ENCODE measurements at places on chromosomes 6 and 20.

- no peak for DNase-seq
Measured at GRCh38 chr20:31543966-31544598, 29.8 kb downstream of the HM13 start.

DNA sequence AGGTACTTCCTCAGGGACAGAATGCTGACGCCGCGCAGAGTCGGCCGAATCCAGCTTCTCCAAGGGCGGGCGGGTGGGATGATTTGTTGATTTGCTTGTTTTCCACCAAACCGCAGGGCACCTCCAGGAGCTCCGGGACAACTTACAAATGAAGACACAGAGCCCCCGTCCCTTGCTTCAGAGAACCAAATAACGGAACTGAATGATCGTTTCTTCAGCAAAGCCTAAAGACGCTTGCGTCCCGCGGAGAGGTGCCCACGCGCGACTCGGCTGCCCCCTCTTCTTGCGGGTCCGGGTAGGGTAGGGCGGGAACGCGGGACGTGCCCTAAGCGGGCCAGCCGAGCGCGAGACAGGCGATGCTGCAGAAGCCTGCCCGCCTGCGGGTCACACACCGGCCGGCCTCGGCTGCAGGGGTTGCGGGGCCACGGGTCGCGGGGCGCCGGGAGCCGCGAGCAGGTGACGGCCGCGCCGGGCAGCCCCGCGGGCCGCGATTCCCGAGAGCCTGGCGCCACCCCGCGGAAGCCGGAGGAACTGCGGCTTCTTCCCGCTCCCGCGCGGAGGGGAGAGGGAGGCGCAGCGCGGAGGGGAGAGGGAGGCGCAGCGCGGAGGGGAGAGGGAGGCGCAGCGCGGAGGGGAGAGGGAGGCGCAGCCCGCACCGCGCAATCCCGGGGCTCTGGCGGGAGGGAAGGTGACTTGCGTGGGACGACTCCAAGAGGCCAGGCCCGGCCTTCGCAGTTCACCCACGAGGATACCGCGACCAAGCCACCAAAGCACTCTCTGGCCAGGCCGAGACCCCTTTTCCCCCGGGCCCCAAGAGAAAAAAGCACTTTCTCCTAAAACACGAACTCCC lies 7.7 kb upstream of the FOXF2 start:
- peak; percentile 58 for DNase-seq

GRCh38 chr6:113859349-113860180 lies 2.4 kb downstream of the MARCKS start:
- DNase-seq, result no peak

- DNase-seq, result no peak
Measured at GRCh38 chr6:150116200-150116800, 26.5 kb upstream of the PPP1R14C start.

DNA sequence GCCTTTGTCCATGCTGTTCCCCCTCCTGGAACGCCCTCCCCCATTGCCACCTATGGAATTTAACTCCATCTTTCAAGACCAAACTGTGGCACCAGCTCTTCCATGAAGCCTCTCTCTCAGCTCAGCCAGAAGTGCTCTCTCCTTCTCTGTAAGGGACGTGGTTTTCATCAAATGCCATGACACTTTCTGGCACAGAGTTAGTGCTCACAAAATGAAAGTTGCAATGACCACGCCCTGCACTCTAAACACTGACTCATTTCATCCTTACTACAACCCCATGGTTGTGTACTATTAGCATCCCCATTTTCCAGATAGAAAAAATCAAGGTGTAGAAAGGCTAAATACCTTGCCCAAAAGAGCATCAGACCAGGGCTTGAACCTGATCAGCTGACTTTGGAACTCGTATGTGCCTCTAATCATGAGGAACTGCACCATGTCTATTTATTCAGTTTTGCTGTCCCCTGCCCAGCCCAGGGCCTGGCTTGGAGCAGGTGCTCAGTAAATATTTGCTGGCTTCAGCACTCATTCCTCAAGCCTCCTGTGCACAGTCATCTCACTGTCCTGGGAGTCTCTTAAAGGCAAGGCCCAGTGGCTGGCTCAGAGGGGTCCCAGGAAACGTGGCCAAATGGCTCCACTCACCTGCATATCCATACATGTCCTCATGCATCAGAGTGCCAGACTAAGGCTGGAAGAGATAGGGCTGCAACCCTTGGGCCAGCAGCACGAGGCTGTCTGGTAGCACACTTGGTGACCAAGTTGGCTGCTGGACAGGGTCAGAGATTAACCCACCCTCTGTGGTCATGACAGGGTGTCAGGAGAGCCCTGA lies 77.9 kb downstream of the MRPL14 start:
- DNase-seq, result no peak

DNA sequence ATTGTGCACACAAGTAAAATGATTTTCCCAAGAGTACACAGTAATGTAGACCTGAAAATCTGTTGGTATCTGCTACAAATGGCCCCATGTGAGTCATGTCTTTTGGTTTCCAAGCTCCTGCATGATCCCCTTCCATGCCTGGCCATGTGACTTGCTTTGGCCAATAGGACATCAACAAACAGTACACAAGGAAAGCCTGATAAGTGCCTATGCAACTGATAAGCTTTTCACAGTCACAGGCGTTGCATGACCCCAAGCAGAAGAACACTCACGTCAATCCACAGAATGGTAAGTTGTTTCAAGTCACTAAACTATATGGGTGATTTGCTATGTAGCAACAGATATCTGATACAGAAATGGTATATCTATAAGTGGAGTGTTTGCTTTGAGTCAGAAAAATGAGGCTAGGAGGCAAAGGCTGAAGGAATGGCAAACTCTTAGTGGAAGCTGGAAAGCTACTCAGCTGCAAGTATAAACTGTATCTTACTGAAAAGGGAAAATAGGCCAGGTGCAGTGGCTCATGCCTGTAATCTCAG lies 160.1 kb upstream of the BEND3 start:
- no peak for DNase-seq

Data from CD8-positive, alpha-beta T cell (primary cell).